ENCODE measurements at places on chromosomes 5 and 9.

- DNase-seq: no peak
These were observed 55.1 kb upstream of the LVRN start for GRCh38 chr5:115907177-115907576.

DNA sequence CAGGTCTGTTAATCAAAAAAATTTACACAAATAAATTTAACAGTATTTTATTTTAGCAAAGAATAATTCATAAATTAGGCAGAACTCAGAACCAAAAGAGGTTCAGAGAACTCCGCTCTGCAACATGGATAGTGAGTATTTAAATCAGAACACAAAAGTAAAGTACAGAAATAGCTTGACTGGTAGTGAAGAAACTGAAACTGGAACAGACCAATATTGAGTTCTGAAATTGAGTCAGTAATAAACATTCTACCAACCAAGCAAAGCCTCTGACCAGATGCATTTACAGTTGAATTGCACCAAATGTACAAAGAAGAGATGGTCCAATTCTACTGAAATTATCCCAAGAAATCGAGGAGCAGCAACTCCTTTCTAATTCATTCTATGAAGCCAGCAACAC is 1542.8 kb downstream of the EFNA5 start:
- DNase-seq: no peak

DNA sequence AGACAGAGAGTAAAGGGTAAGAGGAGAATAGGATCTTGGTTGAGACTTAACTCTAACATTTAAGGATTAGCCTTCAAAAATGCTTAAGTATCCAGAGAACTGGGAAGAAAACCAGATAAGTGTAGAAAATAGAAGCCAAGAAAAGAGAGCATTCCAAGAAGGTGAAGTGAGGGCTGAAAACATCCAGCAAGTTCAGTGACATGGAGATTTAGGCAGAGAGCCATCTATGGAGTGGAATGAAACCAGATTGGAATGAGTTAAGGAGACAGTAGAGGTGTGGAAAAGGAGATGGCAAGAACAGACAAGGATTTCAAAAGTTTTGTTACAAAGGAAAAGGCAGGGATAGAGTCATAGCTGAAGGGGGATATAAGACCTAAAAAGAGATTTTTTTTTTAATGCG is 188.1 kb downstream of the TRPM3 start:
- no peak for DNase-seq

DNA sequence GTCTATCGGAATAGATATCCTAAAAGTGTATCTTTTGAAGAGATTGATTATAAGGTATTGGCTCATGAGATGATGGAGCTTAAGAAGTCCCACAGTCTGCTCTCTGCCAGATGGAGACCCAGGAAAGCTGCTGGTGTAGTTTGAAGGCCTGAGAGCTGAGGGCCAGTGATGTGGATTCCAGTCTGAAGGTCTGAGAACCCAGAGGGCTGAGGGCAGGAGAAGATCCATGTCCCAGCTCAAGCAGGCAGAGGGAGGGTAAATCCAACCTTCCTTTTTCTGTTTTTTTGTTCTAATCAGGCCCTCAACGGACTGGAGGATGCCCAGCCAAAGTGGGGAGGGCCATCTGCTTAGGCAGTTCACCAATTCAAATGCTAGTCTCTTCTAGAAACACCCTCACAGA is 11.0 kb upstream of the ABL1 start:
- DNase-seq: no peak

DNA sequence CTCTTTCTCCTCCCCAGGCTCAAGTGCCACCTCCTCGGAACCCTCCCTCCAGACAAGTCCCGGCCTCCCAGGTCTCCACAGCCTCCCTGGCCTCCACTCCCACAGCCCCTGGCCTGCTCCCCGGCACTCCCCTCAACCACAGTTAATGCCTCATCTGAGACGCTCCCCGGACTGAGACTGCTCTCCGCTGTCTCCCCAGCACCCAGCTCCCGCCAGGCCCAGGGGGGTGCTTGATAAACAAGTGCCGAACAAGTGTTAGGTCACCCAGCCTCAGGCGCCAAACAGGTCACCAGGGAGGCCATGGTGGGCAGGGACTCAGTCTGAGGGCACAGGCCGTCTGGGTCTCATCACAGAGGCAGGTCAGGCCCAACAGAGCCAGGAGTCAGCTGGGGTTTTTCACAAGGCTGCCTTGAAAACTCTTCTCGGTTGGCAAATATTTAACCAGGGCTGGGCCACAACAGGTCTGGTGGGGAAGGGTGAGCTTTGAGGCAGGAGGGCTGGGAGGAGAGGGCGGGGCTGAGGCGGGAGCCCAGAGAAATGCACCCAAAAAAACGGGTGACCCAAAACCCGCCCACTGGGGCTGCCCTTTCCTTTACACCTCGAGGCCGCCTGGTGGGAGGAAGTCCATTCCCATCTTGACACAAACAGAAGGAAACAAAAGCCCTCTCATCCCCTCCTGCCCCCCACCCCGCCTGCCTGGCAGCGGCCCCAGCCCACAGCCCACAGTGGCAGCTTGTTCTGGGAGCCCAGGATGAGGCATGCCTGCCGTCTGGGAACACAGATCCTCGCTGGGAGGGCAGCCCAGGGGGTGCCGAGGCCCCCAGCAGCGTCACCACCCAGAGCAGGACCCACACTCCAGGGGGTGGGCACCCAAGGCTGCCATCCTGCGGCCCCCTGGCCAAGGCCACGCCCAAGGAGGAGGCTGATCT is 66.6 kb upstream of the STXBP1 start:
- DNase-seq: no peak

DNA sequence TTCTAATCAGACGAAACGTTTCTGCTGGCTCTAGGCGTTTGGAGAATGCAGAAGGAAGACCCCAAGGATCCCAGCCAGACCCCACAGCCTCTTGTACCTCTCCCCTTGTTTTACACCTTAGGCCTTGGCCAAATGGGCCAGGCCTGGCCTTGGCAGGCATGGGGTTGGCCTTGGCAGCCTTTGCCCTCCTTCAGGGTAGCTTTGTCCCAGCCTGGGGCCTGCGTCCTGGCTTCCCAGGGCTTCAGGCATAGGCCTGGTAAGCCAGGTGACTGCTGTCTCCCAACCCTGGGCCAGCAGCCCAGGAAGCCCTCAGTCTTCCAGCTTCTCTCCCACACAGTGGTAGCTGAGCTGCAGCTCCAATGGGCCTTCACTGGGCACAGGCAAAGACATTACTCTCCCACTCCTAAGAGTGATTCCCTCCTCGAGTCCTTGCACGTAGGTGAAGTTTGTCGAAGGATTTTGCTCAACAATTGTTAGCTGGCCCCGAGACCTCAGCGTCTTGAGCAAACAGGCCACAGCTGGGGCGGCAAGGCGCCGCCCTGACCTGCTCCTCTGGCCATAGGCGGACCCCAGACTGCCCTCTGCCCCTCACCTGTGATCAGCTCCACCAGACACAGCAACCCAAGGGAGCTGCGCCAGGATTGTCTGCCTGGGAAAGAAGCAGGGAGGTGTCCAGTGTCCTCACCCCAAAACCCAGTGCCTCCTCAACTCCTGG is 1.1 kb upstream of the PITX1 start:
- no peak for DNase-seq

- no peak for DNase-seq
These were observed 76.6 kb upstream of the PRRC1 start for GRCh38 chr5:127440831-127441230.

DNA sequence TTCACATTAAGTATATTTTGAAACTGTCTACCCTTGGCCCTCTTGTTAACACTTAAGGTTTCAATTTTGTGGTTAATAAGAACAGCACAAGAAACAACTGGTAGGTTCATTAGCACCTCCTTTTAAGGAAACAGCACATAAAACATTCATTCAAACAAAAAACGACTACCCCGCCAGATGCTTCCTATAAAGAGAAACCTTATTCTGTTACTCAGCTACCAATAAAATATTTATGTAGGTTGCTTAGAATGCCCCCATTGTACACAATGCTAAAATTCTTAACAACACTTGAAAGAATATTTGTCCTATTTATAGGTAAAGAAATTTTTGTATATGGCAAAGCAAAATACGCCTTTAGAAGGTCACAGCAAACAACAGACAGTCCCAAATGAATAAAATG is 23.2 kb downstream of the CDK5RAP2 start:
- DNase-seq: no peak

- no peak for DNase-seq
These were observed 160.8 kb upstream of the PAPPA start for GRCh38 chr9:115992834-115993233.

DNA sequence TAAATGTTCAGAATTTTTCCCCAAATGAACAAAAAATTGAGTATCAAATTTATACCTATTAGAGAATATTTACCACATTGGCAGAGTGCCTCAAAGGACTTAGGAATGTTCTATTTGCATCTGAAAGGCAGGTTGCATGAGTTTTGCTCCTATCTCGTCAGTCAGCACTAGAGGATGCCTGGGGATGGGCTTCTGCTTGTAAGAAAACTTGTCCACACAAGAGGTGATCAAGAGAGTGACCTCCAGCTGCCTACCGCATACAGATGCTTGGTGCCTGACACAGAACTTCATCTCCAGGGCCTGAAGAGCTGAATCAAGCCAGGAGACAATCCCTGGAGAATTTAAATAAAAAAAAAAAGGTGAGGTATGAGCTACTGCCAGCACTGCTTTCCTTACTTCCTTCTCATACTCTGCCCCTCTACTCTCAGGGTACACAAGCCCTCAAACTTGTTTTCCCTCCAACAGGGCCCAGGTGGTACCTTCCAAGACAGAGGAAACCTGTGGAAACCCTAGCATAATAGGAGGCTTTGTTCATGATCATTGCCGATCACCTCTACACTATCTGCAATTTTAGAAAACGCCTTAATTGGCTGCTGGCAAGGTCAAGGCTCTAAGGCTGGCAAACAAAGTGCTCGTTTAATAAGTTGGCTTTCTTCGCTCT is 166.6 kb downstream of the ELAVL2 start:
- no peak for DNase-seq

DNA sequence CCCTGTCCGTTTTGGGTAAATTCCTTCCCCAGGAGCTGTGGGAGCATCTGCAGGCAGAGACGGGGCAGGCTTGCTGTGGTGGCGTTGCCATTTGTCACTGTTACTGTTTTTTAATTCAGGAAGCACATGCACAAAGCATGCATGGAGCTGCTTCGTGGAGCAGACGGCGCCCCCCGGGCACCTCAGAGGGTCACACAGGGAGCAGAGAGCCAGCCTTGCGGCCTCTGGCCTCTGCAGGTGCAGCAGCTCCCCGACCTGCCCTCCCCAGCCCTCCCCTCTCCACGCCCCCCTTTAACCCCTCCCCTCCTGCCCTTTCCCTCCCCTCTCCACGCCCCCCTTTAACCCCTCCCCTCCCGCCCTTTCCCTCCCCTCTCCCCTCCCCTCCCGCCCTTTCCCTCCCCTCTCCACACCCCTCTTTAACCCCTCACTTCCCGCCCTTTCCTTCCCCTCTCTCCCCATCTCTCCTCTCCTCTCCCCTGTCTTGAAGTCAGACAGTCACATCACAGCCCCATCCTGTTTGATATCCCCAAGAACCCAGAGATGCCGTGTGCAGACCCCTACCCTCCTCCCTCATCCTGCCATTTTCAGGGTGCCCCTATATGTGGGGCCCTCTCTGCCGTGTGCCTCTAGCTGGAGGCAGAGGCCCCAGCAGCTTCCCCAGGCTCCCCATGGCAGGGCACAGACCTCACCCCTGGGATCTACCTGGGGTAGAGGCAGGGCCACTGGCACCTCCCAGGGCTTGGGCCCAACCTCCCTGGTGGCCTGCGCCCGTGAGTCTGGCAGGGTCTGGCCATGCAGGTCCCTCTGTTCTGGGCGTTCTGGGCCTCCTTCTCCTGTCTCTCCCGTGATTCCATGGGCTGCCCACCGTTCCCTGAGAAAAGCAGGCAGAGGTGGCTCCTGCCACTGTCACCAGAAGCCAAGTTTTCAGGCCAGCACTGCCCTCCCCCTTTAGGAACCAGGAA is 29.6 kb upstream of the UBAC1 start:
- peak; percentile 53 for DNase-seq

DNA sequence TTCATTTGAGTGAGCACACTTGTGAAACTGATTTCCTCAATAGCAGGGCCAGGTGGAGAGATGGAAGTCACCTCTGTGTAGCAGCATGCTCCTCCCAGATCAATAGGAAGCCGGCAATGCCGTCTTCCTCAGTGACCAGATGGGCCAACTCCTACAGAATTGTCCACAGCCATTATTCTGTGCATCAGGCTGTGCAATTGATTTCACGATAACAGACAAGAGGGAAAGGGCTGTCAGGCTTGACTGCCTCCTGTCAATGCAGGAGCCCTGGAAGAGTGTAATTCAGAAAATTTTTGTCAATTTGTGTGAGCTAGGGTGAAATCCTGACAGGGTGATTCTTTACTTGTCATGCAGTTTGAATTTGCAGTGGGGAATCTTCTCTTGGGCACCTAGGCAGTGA is 838.4 kb upstream of the NUDT12 start:
- no peak for DNase-seq

DNA sequence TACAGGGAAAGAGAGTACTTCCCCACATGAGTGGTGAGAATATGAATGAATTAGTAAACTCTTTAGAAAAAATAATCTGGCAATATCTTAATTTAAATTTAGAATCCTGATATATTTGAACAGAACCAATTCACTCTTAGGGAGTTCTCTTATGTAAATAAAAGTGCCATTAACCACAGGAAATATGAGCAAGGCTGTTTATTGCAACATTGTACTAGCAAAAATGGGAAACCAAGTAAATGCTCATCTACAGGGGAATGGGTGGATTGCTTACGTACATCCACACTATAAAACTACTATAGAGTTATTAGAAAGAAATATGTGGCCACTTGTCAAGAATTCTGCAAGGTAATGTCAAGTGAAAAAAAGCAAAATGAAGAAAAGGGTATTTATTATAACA is 274.5 kb downstream of the TLE1 start:
- no peak for DNase-seq

DNA sequence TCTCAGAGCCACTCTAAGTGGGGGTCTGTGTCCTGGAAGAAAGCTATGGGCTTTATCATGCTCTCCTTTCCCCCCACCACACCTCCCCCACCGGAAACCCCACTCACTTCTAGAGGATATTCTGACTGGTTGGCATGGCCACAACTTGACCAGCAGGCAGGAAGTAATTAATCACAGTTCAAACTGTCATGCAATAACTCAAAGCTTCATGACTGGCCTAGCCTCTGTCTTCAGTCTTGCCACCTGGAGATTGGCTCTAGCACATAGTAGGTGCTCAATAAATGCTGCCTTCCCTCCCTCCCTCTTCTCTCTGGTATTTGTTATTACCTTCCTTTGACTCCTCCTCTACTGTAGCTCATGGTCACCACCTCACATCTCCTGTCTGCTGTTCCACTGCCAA is 124.7 kb downstream of the GABBR2 start:
- no peak for DNase-seq

DNA sequence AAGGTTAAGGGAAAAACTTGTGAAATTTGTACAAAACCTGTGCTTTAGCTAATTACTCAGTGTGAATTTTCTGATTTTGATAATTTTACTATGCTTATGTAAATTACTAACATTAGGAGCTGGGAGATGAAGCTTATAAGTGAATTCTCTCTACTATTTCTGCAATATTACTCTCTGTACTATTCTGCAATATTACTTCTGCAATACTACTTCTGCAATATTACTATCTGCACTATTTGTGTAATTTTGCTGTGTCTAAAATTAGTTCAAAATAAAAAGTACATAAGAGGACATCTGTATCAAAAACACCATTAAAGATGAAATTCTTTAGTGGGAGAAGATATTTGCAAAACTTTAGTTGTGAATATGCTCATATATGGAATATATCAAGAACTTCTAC is 62.9 kb downstream of the C9 start:
- DNase-seq: no peak

- no peak for DNase-seq
These were observed 5.0 kb upstream of the RHOBTB3 start for GRCh38 chr5:95725937-95726810.

Data from activated CD4-positive, alpha-beta T cell treated with anti-CD3 and anti-CD28 coated beads, Interleukin-2, amount 50 U/mL, for 4 hours (primary cell).